ENCODE measurements at places on chromosomes 6 and 20.

DNA sequence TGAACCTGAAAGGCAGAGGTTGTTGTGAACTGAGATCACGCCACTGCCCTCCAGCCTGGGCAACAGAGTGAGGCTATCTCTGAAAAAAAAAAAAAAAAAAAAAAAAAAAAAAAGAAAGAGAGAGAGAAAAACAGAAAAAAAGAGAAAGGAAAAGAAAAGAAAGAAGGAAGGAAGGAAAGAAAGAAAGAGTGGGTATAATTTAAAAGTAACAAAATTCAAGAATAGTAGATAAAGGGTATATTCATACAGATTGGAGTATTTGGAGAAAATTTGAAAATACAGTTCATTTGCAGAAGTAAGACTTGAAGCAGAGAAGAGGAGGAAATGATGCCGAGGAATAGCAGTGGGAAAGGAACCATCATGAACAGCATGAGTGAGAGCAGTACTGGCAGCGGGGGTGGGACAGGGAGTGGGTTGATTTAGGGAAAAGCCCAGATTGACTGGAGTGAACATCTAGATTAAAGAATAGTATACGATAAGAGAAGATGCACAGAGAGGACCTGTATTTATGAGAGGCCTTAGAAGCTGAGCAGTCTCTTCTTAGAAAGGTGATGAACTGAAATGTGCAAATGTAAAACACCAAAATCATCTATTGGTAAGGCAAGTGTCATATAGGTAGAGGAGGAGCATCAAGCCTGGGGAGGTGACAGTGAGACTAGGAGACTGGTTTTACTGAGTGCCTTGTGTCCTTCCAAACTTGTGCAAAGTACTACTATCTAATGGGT, 17.8 kb upstream of the HLA-DRB1 start:
- DNase-seq = no peak

- no peak for DNase-seq
Observed at GRCh38 chr20:36399147-36399968, 93.2 kb downstream of the DLGAP4 start.

- no peak for DNase-seq
Observed at GRCh38 chr6:136811272-136811671, 11.1 kb upstream of the PEX7 start.

- peak; percentile 58 for DNase-seq
Observed at GRCh38 chr20:10647471-10647870, 26.3 kb downstream of the JAG1 start.

DNA sequence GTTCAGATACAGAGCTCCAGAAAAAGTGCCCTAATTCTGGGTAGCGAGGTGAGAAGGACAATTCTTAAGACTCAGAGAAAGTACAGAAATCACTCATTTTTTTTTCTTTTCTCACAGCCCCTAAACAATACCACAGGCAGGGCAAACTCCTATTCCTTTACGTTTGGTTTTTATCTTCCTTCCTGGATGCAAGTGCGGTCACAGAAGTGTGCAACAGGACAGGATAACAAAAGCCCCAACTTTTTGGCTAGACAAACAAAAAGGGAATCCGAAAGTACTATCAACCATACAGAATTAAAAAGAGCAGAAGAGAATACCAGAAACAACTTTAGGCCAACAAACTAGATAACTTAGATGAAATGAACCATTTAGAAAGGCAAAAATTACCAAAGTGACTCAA, 18.4 kb upstream of the BEND6 start:
- DNase-seq = no peak

GRCh38 chr6:158049055-158050028, 67.7 kb downstream of the SYNJ2 start:
- no peak for DNase-seq

GRCh38 chr6:51513891-51514747, 573.3 kb downstream of the PKHD1 start:
- DNase-seq = no peak

GRCh38 chr20:61288331-61288784, 36.3 kb downstream of the CDH4 start:
- DNase-seq = no peak

DNA sequence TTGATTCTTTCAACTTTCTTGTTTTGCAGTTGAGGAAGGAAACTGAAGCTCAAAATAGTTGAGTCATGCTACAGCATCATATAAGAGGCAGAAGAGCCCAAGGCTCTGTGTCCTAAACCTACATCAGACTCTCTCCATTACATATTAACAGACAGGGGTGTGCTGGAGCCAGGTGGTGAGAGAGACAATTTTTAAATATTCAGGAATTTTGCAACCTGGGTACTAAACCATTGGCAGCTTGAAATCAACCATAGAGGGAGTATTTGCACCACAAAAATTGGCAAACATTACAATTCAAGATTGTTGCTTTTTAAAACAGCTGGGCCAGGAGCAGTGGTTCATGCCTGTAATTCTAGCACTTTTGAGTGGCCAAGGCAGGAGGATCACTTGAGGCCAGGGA, 65.8 kb upstream of the SOX4 start:
- DNase-seq = no peak

GRCh38 chr20:35369804-35370203, 42.0 kb downstream of the UQCC1 start:
- no peak for DNase-seq

- no peak for DNase-seq
Observed at GRCh38 chr20:20772497-20773085, 60.1 kb upstream of the RALGAPA2 start.

GRCh38 chr6:37709932-37710555, 12.4 kb upstream of the MDGA1 start:
- no peak for DNase-seq

DNA sequence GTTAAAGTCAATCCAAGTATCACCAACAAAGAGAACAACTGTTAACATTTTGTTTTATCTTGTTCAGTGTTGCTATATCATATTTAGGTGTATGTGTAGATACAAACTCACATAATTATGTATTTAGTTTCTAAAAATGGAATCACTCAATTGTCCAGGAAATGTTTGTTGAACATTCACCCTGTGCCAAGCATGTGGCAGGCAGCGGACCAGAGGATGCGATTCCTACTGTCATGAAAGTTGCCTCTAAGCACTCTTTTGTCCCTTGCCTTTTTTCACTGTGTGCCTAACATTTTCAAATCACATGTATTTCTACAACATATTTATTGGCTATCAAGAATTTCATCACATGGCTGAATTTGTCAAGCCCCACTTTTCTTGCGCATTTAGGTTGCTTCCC, 16.9 kb upstream of the TGM2 start:
- DNase-seq = no peak

DNA sequence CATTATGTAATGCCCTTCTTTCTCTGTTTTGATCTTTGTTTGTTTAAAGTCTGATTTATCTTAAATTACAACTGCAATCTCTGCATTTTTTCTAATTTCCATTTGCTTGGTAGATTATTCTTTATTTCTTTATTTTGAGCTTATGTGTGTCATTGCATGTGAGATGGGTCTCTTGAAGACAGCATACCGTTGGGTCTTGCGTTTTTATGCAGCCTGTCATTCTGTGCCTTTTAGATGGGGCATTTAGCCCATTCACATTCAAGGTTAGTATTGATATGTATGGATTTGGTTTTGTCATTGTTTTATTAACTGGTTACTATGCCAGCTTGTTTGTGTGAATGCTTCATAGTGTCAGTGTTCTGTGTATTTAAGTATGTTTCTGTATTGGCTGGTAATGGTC, 84.9 kb upstream of the HMGCLL1 start:
- no peak for DNase-seq

- no peak for DNase-seq
Observed at GRCh38 chr6:50822078-50822476, 3.4 kb downstream of the TFAP2B start.

DNA sequence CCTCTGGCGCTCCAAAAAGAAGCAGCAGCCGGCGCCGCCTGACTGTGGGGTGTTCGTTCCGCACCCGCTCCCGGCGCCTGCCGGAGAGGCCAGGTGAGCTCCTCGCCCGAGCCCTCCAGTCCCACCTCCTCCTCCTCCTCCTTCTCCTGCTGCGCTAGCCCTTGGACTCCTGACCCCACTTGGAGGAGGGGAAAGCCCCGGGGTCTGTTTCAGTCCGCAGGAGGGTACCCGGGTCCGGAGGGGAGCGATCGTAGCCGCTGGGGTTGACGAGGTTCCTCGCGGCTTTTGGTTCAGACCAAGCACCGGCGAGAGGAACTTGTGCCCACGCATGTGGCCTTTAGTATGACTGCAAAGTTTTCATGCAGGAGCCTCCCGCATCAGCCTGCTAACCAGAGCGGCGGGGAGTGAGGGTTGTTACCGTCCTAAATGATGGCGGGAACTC, 493 bp downstream of the CRYBG1 start:
- DNase-seq = no peak

Data from sciatic nerve (tissue), 2 donors.